ENCODE measurements at places on chromosomes 7 and 10.

GRCh38 chr7:90708841-90709317 is 112.8 kb downstream of the CDK14 start:
- DNase-seq: no peak

GRCh38 chr7:84113286-84113685 is 81.3 kb downstream of the SEMA3A start:
- no peak for DNase-seq

- no peak for DNase-seq
Observed at GRCh38 chr10:90999512-91000172, 78.8 kb upstream of the ANKRD1 start.

GRCh38 chr7:49060743-49061142 is 136.4 kb downstream of the CDC14C start:
- DNase-seq: no peak

GRCh38 chr7:151868396-151869108 is 8.4 kb downstream of the PRKAG2 start:
- DNase-seq: no peak
